ENCODE measurements at places on chromosomes 6 and 20.

GRCh38 chr20:56808732-56809131 lies 179.6 kb downstream of the TFAP2C start:
- DNase-seq = no peak

DNA sequence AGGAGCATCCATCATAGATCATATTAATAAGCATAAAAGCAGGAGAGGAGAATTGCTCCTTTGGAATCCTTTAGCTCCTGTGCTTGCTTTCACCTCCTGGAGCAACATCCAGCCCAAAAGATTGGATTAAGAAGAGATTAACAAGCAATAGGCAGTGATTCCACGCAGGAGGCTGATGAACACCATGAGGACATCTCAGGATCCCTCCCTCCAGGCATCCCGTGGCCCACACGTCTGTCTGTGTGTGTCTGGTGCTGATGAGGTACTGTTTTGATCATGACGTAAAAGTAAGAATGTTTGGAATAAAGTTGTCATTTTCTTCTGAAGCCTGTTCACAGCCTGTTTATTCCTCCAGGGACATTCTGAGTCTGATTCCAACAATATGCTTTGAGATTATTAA lies 185.5 kb upstream of the MYLIP start:
- DNase-seq = no peak

GRCh38 chr6:43304361-43304760 lies 4.3 kb downstream of the CRIP3 start:
- no peak for DNase-seq

- DNase-seq = no peak
Observed at GRCh38 chr20:50152394-50153152, 950 bp downstream of the PEDS1 start.

- no peak for DNase-seq
Observed at GRCh38 chr20:63116412-63117106, 99.4 kb downstream of the YTHDF1 start.

DNA sequence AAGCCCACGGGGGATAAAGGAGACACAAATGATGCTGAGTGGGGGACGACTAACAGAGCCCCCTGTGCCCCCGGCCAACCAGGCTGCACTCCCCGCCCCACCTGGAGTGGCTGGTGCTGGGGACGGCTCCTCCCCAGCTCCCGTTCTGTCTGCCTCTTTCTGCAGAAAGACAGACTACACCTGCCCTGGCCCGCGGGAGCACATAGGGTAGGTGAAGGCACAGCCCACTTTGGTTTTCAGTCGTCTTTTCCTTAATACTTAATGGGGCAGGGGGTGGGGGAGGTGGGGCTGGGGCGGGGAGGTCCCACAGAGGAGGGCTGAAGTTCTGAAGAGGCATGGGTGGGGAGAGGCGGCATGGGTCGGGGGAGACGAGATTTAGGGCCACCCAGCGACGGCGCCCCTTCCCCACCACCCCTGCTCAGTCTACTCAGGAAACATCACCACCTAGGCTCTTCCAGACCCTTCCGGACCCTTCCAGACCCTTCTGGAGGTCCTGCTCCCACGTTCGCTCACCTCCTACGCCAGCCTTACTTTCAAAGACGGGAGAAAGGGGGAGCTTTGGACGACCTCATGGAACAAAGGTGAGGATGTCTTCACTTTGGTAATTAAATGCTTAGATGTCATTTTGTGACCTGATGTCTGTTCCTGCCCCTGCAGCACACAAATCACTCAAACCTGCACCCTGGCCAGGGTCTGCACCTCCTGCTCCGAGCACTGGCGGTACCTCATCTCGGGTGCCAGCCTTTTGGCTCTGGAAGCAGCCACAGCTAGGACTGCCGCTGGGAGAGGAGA lies 21.2 kb upstream of the FRMD1 start:
- no peak for DNase-seq

DNA sequence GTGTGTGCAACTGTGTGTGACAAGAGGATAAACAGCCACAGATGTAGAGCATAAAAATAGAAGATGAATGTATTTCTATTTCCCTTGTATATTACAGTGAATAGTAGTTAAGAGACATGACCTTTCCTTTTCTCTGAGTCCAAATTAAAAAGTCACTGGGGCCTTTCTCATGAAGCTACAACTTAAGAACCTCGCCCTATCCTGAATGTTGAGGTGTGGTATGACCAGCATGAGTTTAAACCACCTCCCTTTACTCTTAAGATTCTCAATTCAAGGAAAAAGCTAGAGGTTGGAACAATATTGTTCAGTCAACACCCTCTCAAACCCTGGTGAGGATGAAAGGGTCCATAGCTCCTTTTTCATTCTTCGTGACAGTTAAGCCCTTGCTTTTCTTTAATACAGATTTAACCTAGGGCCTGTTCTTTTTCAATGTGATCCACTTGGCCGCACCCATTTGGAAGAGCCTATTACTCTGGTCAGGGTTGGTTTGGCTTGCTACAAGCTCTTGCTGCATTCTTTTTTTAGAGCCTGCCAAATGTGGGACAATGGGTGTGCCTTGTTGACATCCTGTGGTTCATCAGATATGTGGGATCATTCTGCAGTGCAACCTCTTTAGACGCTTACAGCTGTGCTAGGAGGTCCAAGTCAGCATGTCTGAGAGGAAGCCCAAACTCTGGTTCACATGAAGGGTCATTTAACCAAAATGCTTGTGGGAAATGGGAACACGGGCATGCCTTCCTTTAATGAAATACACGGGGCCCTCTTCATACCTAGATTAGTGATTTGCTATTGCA lies 290.0 kb downstream of the HAO1 start:
- DNase-seq = no peak

DNA sequence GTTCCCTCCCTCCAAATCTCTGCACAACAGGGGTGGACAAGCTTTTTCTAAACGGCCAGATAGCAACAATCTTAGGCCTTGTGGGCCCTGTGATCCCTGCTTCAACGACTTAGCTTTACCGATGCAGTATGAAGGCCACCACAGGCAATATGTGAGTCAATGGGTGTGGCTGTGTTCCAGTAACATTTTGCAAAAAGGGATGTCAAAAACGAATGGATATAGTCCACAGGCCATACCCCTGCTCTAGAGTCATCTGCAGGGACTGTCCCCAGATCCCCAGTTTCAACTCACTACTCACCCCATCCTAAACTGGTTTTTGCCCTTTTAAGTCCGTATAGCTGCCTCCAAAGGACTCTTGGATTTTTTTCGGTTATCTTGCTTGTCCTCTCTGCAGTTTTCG lies 34.4 kb downstream of the ECT2L start:
- no peak for DNase-seq

DNA sequence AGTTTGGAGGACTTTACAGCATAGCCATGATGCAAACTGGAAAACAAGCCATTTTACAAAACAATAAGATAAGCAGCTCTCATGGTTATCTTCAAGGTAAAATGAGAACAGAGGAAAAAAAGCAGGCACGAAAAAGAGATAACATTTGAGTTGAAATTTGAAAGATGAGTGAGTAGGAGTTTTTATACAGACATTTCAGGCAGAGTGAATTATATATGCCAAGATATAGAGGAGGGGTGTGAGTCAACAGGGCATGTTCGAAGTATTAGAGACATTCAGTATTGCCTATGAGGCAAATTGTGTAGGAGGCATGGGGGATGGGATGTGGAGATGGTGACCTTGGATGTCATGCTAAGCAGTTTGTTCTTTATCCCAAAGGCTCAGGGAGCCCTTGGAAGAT lies 240.5 kb upstream of the MAN1A1 start:
- no peak for DNase-seq

DNA sequence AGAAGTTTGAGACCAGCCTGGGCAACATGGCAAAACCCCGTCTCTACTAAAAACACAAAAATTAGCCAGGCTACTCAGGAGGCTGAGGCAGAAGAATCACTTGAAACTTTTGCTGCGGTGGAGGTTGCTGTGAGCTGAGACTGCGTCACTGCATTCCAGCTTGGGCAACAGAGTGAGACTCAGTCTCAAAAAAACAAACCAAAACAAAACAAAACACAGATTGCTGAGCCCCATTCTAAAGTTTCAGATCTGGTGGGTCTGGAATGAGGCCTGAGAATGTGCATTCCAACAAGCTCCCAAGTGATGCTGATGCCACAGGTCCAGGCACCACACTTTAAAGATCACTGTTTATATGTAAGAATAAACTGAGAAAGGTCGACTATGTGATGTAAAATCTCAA lies 24.9 kb upstream of the TMEM14A start:
- no peak for DNase-seq

DNA sequence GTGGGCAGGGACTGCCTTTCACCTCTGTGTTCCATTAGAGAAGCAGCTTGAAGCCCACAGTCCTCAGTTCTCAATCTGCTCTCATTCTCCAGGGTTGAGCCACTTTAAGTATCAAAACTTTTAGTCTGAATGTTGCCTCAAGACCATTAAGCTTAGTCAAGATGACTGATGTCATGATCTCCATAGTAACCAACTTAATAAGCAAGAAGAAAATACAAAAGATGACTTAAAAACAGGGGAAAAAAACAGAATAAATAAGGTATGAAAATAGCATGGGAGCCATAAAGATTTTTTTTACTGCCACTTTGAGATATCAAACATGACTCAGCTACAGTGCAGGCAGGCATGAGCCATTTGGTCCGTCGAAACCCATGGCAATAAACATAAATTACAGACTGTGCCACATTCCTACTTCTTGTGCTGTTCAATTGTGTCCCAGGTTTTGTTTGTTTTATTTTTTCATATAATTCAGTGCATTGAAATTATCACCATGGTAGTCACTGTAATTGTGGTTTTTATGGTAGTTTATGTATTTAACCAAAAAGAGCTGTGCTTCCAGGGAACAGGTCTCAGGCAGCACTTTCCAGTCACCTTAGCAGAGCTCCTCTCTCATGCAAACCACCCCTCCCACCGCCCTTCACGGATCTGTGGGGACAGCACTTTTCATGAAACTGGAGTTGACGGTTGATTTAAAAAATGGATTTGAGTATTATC lies 156.5 kb upstream of the INSM1 start:
- DNase-seq = no peak

- no peak for DNase-seq
Observed at GRCh38 chr6:11008821-11009220, 35.3 kb downstream of the ELOVL2 start.

DNA sequence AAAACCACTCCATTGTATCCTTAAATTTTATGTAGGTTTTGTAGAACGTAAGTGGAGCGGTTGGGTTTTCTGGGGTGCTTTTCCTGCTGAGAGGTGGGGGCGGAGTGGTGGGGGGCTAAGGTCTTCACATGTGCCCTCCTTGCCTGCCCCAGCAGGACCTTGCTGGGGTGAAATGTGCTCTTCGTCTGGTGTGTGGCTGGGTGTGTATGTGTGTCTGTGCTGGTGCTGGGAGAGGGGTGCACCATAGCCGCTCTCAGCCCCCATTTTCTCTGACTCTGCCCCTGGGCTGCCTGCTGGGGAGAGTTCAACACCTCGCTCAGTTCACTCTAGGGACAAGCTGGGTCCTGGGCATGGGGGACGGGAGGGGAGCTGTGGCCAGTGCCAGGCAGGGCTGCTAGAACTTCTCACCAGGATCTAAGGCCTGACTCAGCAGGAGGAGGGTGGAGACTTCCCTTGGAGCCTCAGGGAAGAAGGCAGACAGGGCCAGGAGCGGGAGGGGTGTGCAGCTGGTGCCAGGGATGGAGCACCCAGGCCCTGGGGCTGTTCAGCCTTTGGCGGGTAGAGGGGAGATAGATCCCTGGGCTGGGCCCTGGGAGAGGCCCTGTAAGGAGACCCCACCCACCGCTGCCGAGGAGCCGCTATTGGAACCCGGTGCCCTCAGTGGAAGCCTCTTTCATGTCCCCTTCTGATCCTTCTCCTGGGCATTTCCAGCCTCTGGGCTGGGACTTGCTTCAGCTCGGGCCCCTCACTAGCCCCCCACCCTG lies 4.8 kb downstream of the SOX18 start:
- DNase-seq = no peak

- peak; percentile 21 for DNase-seq
Observed at GRCh38 chr6:135129136-135129856, 51.8 kb upstream of the MYB start.

GRCh38 chr6:20542927-20543602 lies 8.8 kb downstream of the CDKAL1 start:
- DNase-seq = no peak

DNA sequence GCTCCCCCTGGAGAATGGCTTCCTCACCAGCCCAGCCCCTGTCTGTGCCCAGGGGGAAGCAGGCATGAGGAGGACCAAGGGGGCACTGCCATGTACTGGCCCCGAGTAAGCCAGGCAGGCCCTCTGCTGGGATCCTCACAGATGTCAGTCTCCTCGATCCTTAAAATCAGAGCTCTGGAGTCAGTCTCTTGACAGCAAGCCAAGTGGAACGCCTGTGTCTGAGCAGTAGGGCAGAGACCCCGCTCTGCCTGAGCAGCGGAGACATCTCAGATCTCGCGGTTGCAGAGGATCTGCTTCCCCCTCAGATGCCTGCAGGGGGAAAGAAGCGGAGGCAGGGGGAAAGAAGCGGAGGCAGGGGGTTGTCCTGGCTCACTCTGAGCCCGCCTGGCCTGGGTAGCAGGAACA lies 92.6 kb downstream of the SNX5 start:
- no peak for DNase-seq

Data from CD4-positive, alpha-beta T cell treated with Interleukin-10 for 1 hour (primary cell).